CD4-positive, alpha-beta T cell (primary cell): ENCODE measurements at places on chromosomes 5 and 9.

DNA sequence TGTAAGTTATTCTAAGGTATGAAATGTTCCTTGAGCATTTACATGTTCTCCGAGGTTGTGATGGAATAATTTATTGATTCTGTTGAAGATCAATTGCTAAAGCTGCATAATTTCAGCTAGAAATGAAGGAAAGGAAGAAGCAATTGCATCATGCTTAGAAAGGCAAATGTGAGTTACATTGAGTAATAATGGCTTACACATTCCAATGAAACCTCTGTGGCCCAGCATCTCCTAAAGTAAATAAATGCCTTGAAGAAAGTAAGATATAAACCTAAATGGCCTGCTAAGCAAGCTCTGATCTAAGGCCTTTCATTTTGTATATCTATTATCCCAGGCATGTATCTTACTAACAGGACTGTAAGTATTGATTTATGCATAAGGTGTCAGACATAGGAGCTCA lies 677.3 kb upstream of the RGMB start:
- H3K36me3 ChIP-seq: no peaks in the 10 kb centered on the region
- no peak overlapping the region for H3K27ac ChIP-seq
- no peaks in the 10 kb centered on the region for H3K27me3 ChIP-seq
- DNase-seq: no peak
- H3K4me3 ChIP-seq: no peak overlapping the region

GRCh38 chr5:156513123-156513815 lies 186.3 kb downstream of the SGCD start:
- no peaks in the 10 kb centered on the region for H3K36me3 ChIP-seq
- DNase-seq: no peak
- H3K4me1 ChIP-seq: no peaks in the 10 kb centered on the region

- no peak for DNase-seq
- H3K27ac ChIP-seq: no peak overlapping the region
- H3K4me3 ChIP-seq: no peak overlapping the region
- no peaks in the 10 kb centered on the region for H3K36me3 ChIP-seq
Observed at GRCh38 chr5:113047733-113048652, 71.4 kb downstream of the DCP2 start.

DNA sequence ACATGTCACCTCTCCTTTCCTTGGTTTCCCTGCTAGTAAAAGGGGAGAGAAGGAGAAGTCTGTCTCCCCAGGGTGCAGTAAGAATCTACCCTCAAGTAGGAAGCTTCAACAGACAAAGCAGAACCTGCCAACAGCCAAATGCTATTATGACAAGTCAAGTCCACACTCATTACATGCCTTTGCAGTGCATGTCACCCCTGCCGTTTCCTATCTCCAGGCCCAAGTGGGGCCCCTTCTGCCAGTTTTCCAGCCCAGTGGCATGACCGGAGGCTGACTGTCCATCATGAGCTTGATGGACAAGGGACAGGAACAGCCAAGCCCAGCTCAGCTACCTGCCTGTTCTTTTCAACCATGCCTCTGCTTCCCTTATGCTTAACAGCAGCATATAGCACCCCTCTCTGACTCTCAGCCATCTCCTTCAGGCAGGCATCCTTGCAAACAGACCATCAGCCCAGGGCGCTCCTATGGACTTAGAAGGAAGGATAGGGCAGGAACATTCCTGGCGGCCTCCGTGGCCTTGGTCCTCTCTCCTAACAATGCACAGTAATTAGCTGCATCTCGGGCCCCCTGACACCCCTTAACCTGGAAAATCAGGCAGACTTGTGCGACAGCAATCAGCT lies 107.2 kb upstream of the RAD23B start:
- H3K27me3 ChIP-seq: no peaks in the 10 kb centered on the region
- H3K4me1 ChIP-seq: no peaks in the 10 kb centered on the region
- DNase-seq: no peak
- no peaks in the 10 kb centered on the region for H3K36me3 ChIP-seq

DNA sequence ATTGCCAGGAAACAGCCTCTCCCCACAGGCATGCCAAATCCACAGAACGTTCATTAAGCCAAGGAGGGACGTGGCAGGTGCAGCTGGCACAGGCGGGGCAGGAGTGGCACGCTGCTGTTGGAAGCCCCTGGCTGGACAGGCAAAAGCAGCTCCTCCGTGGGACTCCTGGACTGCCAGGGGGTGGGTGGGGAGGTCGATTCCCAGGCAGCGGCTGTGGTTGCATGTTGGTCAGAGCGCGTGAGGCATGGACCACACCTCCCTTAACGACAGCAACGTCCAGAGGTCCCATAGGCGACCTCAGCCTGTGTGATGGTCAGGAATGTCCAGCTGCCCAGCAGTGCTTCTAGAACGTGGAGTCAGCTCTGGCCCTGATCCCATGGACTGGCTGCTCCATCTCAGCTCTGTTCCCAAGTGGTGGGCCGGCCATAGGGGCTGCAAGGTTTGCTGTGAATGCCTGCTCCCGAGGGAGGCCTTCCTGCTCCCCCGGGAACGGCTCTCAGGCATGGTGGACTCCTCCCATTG lies 6.9 kb downstream of the SLC6A19 start:
- H3K36me3 ChIP-seq: no peaks in the 10 kb centered on the region
- no peak for DNase-seq
- no peaks in the 10 kb centered on the region for H3K27me3 ChIP-seq
- H3K4me1 ChIP-seq: no peaks in the 10 kb centered on the region

DNA sequence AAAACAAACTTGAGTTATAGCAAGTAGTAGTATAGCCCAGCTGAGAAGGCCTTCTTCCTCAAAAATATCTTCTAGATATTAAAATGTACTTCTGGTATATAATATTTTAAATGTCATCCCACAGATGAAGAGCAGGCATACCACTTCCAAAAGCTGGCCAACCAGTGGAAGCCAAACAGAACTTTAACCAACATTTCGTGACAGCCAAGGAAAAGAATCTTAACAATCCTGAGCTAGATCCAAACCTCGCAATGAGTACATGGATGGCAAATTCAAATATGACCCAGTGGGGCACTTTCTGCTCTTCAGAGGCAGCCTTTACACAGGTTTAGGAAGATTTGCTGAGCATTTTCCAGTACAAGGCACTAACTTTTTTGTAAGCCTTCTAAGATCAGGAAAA lies 91.8 kb upstream of the ACO1 start:
- H3K27ac ChIP-seq: no peak overlapping the region
- H3K27me3 ChIP-seq: no peaks in the 10 kb centered on the region
- no peak for DNase-seq
- H3K4me3 ChIP-seq: no peak overlapping the region

DNA sequence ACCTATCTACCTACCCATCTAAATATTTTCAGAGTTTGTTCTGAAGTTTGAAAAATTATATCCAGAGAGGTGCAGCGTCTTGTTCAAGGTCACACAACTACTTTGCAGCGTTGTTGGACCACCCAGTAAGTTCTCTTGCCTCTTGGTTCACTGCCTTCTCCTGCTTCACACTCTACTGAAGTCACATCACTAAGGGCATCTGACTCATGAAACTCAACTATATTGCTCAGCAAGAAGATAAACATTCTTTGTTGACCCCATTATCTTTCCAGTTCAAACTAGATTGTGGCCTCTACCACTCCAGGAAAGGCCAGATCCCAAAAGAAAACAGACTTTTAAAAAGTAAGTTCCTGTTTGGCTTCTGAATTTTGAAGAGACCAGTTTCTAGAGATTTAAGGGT lies 326.9 kb downstream of the SLIT3 start:
- no peak overlapping the region for H3K4me3 ChIP-seq
- H3K36me3 ChIP-seq: no peaks in the 10 kb centered on the region
- H3K4me1 ChIP-seq: no peaks in the 10 kb centered on the region
- peaks cover 6% of the 10 kb centered on the region for H3K27me3 ChIP-seq
- no peak for DNase-seq

GRCh38 chr5:74094096-74094781 lies 468.2 kb downstream of the ARHGEF28 start:
- no peaks in the 10 kb centered on the region for H3K36me3 ChIP-seq
- no peaks in the 10 kb centered on the region for H3K4me1 ChIP-seq
- no peak overlapping the region for H3K4me3 ChIP-seq
- no peaks in the 10 kb centered on the region for H3K27me3 ChIP-seq

GRCh38 chr9:107733523-107733894 lies 243.9 kb upstream of the KLF4 start:
- no peaks in the 10 kb centered on the region for H3K36me3 ChIP-seq
- no peak for DNase-seq
- no peaks in the 10 kb centered on the region for H3K27me3 ChIP-seq
- H3K4me3 ChIP-seq: no peak overlapping the region
- no peaks in the 10 kb centered on the region for H3K4me1 ChIP-seq
- no peak overlapping the region for H3K27ac ChIP-seq
